ENCODE measurements at places on chromosomes 2 and 18.

GRCh38 chr18:50203801-50204604, 9.1 kb upstream of the MYO5B start:
- peak; percentile 78 for DNase-seq

- DNase-seq: no peak
These were observed 26.8 kb upstream of the NARS1 start for GRCh38 chr18:57648414-57648813.

DNA sequence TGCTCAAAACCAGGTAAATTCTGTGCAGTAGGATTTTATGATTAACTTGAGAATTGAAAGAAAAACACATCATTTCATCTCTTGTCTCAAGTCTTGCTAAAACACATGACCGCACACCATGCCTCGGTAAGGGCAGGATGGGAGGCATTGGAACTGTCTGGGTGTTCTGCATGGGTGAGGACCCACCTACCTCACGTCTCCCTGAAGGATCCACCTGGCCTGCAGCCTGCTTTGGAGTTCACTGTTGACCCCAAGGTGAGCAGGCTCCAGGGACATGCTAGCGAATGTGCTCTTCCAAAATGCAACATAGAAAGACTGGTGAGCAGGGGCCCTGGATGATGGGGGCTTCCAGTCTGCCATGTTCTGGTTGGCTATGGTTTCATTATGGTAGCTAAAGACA, 131.5 kb downstream of the NCK2 start:
- no peak for DNase-seq

DNA sequence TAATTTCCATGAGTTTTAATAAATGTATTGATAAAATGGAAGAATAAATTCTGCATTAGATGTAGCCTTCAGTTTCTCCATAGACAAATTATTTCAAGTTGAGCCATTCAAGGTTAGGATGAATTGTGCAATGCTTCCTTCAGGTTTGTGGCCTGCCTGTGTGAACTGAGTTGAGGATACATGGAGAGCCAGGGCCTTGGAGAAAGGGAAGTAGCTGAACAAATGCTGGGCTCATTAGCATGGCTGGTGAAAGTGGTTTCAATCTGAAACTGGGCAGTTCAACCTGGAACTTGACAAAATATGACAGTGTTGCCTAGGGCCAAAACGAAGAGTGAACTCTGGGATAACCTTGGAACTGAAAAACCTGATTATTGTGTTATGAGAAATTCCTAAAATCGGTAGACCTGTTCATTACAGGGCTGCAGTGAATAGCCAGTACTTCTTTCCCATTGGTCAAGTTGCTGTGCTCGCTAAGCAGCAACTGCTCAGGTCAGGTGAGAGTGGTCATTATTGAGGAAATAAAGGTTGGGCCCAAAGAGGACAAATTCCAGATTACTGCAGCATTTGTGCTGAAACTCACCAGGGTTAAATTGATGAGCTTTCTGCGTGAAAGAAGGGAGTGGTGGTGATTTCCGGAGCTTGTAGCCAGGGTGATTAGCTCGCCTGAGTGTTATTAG, 12.7 kb downstream of the INPP1 start:
- DNase-seq: peak; percentile 68

DNA sequence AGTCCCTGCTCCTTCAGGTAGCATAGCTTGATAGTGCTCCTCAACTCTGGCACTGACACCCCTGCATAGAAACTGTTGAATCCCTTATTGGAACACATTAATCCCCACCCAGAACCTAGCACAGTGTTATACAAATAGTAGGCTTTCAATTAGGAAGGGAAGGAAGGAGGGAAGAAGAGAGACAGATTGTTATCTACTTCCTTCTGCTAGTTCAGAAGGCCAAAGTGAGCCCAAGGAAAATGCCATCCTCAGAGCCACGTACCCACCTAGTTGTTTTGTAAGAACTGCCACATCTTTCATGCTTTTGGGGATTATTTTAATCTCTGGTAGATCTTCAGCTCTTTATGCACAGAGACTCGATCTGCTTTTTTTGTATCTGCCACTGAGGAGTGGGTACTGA, 75.1 kb downstream of the CLHC1 start:
- no peak for DNase-seq

- DNase-seq: peak; percentile 13
These were observed 94.0 kb upstream of the ACVR1C start for GRCh38 chr2:157722580-157723234.

- no peak for DNase-seq
These were observed 42.7 kb downstream of the ODC1 start for GRCh38 chr2:10405448-10405847.

DNA sequence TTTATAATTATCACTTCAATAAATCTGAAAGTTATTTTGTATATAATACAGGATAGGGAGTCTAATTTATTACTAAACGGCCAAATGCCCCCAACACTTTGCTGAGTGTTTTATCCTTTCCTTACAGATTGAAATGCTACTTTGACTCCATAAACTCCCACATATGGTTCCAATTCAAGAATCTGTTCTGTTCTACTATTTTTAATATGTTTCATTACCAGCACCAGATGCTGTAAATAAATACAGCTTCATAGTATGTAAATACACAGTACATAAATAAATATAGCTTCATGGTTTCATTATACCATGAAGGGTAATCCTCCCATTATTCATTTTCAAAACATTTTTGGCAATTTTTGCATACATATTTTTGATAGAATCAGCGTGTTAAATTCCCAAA, 34.0 kb upstream of the MREG start:
- no peak for DNase-seq

GRCh38 chr18:77736842-77737241, 487.2 kb downstream of the GALR1 start:
- DNase-seq: no peak

DNA sequence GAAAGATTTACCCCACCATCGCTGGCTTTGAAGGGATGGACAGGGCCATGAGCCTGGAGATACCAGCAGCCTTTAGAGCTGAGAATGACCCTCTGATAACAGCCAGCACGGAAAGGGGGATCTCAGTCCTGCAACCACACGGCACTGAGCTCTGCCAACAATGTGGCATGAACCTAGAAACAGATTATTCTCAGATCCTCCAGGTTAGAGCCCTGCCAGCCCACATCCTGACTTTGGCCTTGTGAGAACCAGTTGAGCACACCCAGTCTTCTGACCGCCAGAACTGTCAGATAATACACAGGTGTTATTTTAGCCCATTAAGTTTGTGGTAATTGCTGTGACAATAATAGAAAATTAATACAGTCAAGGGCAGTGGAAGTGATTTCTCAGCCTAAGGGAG, 9.4 kb upstream of the GNLY start:
- no peak for DNase-seq

DNA sequence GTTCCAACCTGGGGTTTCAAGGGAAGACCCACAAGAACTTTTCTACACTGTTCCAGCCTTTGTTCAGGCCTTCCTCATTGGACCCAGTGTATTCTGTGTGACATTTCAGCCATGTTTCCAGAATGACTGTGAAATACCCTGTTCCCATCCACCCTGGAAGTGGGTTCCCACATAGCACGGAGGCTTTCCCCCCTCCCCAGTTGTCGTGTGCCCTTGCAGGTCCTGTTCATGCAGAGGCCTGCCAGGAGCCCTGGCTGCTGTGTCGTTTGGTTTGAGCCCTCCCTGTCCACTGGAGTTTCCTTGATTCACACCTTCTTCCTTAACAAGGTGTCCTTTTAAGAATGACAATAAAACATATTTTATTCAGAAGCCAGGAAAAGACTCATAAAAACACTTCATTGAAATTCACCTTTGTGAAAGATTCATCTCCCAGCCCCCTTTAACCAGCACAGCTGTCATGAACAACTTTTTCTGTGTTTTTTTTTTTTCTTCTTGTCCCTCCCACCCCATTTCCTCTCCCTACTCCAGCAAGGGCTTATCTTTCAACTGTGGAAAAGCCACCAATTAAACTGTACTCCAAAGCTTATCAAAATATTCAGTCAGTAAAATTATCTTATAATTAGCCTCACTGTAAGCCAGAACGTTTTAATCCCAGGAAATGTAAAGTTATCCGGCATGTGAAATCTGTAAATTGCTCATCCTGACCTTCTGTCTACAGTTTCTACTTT, 106.4 kb downstream of the ACOXL start:
- no peak for DNase-seq

DNA sequence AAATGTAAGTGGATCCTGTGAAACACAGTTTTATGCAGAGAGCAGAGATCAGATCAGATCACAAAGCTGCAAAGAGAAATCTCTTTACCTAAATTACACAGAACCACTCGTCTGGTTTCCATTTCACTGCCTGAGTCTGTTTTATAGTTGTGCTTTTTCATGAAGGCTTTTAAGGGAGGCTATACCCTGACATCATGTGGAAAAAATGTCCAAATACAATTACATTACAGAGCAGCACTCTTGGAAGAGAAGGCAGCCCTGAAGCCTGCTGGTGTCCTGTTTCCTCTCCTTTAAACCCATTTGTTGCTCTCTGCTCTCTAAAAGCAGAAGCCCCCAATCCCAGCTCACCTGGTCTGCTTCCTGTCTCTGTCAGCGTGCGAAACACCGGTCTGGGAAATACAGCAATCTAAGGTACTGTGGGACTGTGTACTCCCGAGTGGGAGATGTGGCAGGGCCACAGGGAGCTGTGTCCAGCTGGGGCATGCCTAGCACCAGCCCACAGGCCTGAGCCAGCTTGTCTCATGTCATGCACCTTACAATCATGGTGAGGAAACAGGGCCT, 24.8 kb upstream of the ZFP36L2 start:
- DNase-seq: peak; percentile 6
